ENCODE measurements at places on chromosomes 7 and 10.

GRCh38 chr10:74118804-74119203, 31.8 kb downstream of the AP3M1 start:
- no peak for DNase-seq

- no peak for DNase-seq
Observed at GRCh38 chr7:876972-877311, 588 bp downstream of the GET4 start.

GRCh38 chr7:139362981-139363380, 3.3 kb downstream of the LUC7L2 start:
- DNase-seq = no peak

DNA sequence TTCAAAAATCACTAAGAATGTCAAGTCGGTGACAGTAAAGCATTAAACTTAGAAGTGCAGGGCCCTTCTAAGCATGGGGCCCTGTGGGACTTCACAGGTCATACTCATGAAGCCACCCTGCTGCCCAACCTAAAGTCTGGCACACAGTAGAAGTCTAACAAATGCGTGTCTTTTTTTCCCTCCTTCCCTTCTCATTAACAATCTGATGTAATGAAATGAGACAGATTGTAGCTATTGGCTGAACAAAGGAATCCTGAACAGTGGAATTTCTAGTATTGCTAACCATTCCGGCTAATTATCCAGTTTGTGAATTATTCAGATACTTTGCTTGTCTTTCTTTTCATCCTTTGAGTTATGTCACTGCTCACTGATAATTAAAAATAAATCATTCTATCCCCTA, 369.9 kb downstream of the WDR11 start:
- no peak for DNase-seq

DNA sequence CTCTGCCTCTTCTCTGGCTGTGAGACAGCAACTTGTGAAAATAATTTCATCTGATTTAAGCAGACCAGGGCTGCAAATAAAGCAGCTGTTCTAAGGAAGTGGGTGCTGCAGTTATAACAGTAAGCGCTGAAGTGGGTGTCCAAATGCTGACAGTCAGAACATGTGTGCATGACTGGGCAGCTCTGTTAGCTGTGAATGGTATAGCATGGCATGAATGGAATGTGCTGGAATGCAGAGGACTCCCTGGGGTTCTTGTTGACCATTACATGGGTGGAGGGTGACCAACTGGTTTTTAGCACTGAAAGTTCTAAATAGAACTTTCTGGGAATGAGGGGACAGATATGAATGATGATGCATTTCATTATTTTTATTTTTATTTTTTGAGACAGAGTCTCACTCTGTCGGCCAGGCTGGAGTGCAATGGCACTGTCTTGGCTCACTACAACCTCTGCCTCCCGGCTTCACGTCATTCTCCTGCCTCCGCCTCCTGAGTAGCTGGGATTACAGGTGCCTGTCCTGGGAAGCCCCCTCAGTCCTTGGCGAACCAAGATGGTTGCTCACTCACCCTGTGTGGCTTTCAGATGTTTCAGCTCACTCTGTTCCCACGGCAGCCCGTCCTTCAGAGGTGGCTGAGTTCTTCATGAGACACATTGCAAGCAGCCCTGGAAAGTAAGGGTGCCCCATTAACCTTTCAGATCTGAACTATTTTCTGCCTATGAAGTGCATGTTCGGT, 319.8 kb upstream of the PHYHIPL start:
- DNase-seq = no peak

DNA sequence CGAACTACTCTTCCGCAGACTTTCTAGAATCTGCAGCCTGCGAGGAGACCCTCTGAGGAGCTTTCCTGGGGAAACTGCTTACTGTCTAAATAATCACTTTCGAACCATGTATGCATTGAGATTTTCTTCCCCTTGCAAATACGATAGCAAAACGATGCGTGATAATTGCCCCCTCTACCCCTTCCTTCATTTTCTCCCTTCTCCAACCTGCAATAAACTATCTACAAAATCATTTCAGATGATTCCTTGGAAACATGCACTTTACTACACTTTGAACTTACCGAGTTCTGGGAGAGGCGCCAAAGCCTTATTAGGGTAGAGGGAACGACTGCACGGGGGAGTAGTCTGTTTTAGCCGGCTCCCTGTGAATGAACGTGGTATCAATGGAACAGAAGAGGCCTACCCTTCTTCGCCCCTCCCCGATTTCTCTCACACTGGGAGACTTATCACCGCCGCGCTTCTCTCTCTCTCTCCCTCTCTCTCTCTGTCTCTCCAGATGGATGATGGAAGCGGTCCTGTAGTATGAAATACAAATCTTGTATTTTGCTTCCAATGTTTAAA, at the start of gene FGFBP3:
TSS of gene FGFBP3 (minus strand) at position 370 of the 561 bp plus-strand sequence. CDS start 517 bp downstream, outside the sequence.
- DNase-seq = peak; percentile 83

- DNase-seq = no peak
Observed at GRCh38 chr10:6416892-6417512, 163.1 kb downstream of the PRKCQ start.

DNA sequence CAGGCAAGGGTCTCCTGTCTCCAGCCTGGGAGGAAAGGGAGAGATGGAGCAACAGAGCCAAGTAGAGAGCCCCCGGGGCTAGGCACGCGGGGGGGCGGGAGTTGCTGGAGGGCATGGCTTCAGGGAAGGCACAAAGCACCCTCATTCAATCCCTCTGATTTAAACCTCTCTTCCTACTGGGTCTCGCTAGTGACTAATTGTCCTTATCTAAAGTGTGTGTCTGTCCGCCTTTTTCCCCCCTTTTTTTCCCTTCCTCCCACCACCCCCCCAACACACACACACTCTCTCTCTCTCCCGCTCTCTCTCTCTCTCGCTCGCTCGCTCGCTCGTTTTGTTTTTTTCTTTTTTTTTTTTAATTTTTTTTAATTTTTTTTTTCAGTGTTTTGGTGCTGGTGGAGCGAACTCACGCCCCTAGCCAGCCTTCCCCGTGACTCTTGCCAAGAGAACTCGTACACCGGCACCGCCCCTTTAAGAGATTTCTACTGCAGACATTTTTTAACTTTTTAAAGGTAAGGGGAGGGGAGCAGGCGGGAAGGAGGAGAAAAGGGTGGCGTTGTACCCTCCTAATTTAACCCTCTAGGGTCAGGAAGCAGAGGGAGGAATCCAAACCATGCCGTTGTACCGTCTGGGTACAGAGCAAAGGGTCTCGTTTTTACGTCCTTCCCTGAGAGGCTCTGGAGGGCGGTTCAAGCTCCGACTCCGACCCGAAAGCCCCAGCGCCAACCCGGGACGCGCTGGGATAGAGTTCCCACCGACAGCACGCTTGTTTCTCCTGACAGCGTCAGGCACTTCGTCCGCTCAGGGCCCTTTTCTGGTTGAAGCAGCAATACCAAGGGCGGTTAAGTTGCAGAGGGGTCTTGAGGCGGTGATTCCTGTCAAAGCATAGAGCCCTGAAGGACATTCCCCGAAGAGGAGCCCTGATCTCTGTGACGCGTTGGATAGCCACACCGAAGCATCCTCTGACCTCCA, at the start of gene HPSE2:
TSS of gene HPSE2 (minus strand) at position 195 of the 969 bp plus-strand sequence.
- DNase-seq = no peak

- DNase-seq = no peak
Observed at GRCh38 chr7:95632609-95633008, 36.3 kb upstream of the PDK4 start.

- no peak for DNase-seq
Observed at GRCh38 chr10:124537891-124538290, 76.3 kb downstream of the LHPP start.

DNA sequence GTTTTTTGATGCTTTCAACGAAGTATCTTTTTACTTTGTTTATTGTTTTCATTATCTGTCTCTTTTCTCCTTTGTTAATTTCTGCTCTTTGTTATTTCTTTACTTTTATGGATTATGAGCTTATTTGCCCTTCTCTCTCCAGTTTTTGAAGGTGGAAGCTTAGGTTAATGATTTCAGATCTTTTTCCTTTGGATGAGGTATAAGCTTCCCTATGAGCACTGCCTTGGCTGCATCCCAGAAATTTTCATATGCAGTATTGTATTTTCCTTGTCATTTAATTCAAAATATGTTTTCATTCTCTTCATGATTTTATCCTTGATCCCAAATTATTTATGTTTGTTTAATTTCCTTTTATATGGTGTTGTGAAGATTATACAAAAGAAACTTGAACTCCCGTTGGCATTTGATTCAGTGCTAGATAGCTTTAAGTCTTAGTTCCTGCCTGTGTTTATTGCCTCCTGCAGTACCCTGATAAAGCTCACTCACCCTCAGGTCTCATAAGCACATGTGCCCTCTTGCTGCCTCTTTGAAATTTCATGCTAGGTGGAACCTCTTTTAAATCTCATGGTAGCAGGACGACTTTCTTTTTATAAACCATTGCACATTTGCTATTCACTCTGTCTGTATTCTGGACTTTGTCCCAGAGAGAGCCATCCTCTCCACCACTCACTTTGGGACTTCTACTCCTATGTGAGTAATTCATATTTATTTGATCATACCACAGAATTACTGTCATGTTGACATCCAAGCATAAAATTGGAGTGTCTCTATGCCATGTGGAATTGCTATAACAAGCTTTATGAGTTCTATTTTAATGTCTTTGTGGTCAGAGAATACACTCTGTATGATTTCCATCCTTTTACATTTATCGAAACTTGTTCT, 23.0 kb upstream of the CEP41 start:
- no peak for DNase-seq

GRCh38 chr10:130111113-130111851, 652 bp upstream of the C10orf143 start:
- peak; percentile 96 for DNase-seq

DNA sequence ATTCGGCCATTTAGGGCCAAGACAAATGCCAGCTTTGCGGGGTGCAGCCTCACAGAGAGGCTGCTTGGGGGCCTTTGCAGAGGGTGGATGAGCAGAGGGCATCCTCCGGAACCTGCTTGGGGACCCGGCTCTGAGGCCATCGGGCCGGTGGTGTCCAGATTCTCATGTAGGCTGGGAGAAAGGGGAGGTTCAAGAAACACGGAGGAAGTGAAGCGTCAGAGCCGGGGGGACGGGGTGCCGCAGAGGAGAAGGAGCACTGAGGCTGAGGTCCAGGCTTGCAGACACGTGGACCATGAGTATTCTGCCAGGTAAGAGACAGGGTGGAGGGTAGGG, 150.7 kb upstream of the SHH start:
- no peak for DNase-seq

- no peak for DNase-seq
Observed at GRCh38 chr10:113572520-113573290, 19.9 kb downstream of the HABP2 start.

GRCh38 chr10:32371101-32371500, 24.1 kb upstream of the EPC1 start:
- no peak for DNase-seq

DNA sequence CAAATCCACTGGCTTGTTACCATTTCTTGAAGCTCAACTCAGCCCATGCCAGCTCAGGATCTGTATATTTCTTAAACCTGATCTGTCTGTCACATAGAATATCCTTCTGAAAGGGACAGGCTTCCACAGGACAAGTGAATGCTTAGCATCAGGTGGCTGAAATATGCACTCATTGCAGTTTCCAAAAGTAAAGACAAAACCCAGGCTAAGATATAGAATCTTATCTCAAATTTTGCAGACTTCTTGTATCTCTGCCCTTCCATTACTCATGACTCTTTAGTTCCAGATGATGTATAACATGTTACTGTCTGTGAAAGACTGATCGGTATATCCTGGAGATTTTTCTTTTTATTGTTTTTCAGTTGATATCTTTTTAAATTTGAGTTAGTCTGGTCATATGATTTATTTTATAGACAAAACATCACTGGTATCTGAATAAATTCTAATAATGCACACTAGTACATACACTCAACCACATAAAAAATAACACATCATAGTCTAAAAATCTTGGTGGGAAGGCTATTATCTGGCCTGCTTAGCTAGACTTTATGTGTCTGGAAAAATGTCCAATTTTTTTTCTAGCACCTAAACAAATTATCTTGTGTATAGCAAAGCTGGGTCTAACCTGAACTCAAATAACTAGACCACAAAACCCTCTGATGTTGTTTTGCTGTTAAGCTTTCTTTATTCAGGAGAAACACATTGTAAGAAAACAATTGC, 182.6 kb downstream of the ADAM12 start:
- DNase-seq = no peak

- no peak for DNase-seq
Observed at GRCh38 chr10:91891125-91892001, 17.9 kb downstream of the FGFBP3 start.

Measured in HAP-1 (cell line).